ENCODE measurements at places on chromosomes 11 and 22.
A peak's percentile ranks its signal among the peaks of the same experiment; 100 is the strongest.

- DNase-seq: peak; percentile 77
These were observed 2.4 kb downstream of the PGR start for GRCh38 chr11:101127197-101127698.

DNA sequence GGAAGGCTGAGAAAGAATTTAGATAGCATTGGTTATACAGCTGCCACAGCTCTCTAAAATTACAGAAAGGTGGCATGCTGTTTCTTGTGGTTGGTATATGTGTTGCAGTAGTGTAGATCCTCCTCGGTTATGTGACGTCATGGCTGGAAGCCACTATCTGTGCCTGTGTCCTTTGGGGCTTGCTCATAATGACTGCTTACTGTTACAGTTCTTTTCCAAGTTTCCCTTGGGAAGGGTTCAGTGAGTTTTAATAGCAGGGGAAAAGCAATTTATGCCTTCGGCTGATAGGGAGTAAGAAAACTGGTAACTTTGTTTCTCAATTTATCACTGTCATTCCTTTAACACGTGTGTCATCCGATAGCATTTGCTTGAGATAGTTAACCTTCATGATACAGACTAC, 47.2 kb downstream of the POLD3 start:
- DNase-seq: no peak

GRCh38 chr22:44419429-44419828, 78.6 kb downstream of the RTL6 start:
- no peak for DNase-seq

GRCh38 chr11:74989260-74989638, 516 bp downstream of the NEU3 start:
- DNase-seq: no peak

DNA sequence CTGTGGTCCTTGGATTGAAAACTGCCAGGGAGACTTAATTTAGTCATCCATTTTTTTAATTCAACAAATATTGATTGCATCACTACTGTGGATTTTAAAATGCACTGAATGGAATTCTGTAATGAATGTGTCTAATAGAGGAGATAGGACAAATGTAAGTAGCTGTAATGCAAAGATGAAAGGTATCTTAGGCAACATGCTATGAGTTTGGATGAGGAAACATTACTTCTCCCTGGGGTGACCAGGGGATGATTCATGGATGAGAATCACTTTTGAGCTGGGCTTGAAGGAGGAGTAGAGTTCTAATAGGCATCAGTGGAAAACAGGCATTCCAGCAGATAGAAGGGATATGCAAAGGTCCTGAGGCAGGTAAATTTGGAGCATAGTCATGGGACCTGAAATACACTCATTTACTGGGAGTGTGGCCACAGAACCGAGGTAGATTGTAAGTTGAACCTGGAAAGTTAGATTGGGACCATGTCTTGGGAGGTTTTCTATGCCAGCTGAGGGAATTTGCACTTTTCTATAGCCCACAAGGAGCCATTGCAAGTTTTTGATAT, 43.4 kb downstream of the PKNOX2 start:
- DNase-seq: no peak
